ENCODE measurements at places on chromosomes 12 and 14.

GRCh38 chr12:119154435-119154818 is 24.3 kb upstream of the HSPB8 start:
- DNase-seq, result no peak

GRCh38 chr12:24960222-24960855 is 11.4 kb upstream of the BCAT1 start:
- peak; percentile 47 for DNase-seq

GRCh38 chr14:103112400-103113243 is 10.6 kb upstream of the TNFAIP2 start:
- no peak for DNase-seq

GRCh38 chr14:80315681-80316080 is 104.4 kb upstream of the DIO2 start:
- DNase-seq, result peak; percentile 67

DNA sequence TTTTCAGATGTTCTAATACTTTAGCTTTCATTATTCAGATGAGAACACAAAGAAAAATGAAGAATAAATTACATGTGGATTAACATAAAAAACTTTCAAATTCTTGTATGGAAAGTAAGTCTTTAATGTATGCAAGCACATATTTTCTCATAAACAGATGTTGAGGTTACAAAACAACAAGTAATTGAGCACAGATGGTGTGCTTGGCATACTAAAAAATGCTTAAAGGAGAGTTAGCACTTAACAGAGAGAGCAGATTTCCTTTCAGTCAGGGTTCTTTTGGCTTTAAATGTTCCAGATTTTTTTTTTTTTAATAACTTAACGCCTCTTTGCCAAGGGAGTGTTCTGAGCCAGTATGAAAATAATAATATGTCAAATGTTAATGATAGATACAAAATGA is 96.0 kb downstream of the RASSF9 start:
- peak; percentile 66 for DNase-seq

DNA sequence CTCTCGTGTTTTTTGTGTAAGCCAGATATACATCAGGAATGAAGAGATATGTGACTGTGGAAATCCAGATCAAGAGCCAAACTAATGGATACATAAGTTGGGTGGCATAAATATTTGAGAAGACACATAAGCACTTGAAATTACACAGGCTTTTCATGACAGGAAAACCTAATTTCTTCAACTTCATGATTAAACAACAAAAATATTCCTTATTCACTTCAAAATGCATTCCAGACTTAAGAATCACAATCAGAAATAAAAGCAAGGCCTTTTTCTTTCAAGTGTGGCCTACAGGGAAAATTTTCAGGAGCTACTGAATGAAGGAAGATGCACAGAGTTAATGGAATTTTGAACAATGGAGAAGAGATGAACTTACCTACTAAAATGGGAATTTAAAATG is 515.6 kb downstream of the FOXG1 start:
- peak; percentile 50 for DNase-seq

GRCh38 chr14:92263681-92264080 is 59.3 kb upstream of the SLC24A4 start:
- DNase-seq, result no peak

- DNase-seq, result no peak
Observed at GRCh38 chr14:103156651-103157378, 33.6 kb downstream of the TNFAIP2 start.

- DNase-seq, result peak; percentile 92
Observed at GRCh38 chr14:64569138-64569631, 19.4 kb downstream of the PPP1R36 start.

- no peak for DNase-seq
Observed at GRCh38 chr14:49527221-49527620, 59.0 kb downstream of the RPS29 start.

GRCh38 chr14:90498198-90498597 is 101.4 kb downstream of the CALM1 start:
- DNase-seq, result no peak

GRCh38 chr12:68180792-68181744 is 21.5 kb upstream of the IFNG start:
- DNase-seq, result peak; percentile 3

- DNase-seq, result no peak
Observed at GRCh38 chr14:100589760-100590469, 2.7 kb upstream of the BEGAIN start.

DNA sequence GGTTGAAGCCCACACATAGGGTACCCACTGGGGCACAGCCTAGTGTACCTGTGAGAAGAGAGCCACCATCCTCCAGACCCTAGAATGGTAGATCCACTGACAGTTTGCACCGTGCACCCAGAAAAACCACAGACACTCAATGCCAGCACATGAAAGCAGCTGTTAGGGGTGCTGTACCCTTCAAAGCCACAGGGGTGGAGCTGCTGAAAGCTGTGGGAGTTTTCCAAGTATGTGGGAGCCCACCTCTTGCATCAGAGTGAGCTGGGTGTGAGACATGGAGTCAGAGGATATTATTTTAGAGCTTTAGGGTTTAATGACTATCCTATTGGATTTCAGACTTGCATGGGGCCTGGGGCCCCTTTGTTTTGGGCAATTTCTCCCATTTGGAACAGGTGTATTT is 30.5 kb downstream of the TSPAN19 start:
- no peak for DNase-seq

- peak; percentile 1 for DNase-seq
Observed at GRCh38 chr12:79000501-79000900, 135.9 kb downstream of the SYT1 start.

DNA sequence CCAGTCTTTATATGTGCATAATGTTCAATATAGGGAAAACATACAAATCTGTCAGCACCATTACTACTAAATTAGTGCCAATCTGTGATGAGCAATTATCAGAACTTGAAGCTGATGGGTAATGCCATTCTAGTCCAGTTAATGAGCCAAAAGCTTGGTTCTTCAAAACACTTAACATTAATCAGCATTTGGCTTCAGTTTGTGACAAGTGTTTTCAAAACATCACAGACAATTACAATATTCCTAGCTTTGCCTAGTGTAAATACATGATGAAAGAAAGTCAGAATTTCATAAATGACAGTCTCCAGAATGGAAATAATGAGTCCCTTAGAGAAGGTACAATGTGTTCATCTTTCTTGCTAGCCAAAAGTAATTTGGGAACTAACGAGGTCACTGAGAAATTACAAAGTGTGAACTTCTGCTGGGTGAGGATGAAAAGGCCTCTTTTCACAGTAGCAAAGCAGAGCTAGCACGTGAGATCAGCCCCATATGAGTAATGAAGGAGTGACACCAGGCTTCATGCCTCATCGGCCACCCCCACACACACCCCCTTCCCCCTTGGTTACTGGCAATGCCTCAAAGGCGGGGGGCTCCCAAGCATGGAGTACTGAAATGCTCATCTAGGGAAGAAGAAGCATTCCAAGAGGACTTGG is 180.6 kb upstream of the EEA1 start:
- no peak for DNase-seq

DNA sequence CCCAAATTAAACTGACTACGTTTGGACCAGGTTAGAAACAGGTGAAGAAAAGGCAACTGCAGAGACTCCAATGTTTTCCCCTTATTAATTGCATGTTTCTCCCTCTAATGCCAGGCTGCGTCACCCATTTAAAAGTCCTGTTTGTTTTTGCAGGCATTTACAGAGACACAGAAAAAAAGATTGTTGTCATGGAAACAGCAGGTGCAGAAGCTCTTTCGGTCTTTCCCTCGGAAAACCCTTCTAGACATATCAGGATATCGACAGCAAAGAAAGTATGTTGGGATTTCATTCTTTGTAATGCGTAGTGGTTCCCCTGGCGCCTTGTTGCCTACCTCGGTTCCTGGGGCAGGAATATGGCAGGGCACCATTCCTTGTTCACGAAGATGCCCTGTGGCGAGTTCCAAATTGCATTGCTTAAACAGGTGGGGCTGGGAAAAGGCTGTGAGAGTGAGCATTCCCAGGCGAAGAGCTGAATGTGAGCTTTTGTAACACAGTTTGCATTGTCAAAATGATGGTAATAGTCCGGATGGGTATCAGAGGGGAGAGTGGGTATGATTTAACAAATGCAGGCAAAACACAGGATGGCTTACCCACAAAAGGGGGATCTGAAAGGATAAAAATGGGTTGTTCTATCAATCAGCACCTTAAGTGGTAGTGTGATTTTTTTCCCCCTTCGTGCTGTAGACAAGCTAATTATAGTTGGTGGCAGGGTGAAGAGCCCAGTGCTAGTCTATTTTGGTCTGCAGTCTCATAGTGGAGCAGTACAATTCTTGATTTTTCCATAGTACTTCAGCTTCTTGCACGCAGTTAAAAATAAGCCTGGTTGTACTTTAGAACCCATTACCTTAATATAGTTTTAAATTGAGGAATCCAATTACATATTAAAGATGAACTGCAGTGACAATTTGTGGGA is 132.4 kb downstream of the GCH1 start:
- no peak for DNase-seq

DNA sequence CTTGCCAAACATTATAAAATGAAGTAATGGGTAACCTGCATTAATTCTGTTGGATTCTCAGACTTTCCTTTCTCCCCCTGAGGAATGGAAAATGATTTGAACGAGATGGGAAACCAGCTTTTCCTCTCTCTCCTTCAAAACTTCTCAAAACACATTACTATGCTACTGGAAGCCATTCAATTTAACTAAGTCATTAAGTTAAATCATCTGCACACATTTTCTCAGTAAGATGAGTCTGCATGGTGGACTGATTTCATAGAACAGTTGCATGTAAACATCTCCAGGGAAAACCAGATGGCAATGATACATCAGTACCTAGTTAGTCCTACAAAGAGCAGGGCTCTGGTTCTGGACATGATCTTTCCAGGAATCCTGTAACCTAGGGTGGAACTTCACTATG is 59.9 kb downstream of the BMP4 start:
- DNase-seq, result peak; percentile 61

GRCh38 chr12:117885211-117885610 is 83.6 kb downstream of the KSR2 start:
- no peak for DNase-seq

DNA sequence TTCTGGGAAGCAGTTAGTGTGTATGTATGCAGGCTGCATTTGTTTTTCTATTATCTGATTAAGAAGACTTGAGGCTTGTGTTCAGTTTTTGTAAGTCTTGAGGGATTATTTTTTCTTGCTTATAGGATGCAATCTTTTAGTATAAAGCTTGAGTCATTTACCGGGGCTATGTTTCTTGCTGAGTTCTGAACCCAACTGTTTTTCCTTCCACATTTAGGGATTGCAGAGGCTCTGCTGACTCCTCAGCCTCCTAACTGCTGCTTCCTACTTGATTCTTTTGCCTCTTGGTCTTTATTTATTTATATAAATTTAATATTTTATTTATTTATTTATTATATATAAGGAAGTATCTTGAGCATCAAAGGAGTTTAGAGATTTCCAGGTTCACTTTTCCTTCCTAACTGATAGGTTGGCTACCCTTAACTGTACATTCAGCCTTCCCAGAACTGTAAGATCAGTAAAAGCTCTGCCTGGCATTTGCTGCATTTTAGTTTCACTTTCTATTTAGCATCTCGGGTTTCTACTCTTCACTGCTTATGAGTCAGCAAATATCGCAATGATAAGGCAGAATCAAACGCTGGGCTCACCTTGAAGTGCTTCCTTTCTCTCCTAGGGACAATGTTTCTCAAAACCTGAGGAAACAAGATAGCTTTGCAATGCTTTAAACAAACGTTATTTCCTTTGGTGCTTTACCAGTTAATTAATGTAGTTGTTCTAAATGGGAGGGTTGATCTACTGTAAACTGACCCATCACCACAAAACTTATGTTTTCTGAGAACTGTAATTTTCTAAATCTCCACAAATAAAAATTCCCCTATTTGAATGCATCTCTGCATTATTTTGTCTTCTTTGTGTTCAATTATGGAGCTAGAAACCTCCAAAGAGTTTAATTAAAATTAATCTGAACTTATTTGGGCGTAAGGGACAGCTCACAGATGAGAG is 1183.7 kb upstream of the TMEM132C start:
- DNase-seq, result peak; percentile 70

- DNase-seq, result no peak
Observed at GRCh38 chr12:66139328-66139727, 8.8 kb upstream of the LLPH start.

DNA sequence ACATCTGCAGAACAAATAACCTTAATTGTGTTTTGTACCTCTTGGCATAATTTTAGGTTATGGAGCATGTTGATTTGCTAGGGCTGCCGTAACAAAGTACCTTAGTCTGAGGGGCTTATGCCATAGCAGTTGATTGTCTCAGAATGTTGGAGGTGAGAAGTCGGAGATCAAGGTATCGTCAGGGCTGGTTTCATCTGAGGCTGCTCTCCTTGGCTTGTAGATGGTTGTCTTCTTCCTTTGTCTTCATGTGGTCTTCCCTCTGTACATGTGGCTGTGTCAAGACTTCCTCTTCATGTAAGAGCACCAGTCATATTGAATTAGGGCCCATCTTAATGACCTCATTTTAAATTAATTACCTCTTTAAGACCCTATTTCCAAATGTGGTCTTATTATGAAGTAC is 64.4 kb upstream of the PTHLH start:
- no peak for DNase-seq

GRCh38 chr14:70893858-70894291 is 13.4 kb upstream of the PCNX1 start:
- no peak for DNase-seq

DNA sequence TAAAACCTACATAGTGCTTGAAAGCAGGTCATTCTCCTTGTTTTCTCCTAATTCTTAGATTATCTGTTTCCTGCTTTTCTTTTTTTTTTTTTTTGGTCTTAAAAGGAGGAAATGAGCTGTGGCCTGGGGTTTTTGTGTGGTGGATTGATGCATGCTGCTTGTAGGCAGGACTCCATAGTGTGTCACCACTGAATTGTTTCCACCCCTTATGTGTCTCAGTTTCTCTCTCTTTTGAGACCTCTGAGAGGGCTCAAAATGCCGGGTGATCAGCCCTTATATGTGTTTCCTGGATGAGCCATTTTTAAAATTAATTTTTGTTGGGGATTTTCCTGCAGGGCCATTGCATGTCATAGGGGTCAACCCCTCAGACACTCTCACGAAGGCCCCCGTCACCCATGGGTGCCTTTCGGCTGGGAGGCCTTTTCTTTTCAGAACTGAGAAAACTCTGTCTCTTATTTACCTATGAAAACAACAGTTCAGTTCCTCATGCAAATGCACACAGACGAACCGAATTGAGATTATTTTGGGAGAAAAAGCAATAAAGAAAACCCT is 32.0 kb upstream of the LRRK2 start:
- no peak for DNase-seq
